ENCODE measurements at places on chromosomes 3 and 15.

DNA sequence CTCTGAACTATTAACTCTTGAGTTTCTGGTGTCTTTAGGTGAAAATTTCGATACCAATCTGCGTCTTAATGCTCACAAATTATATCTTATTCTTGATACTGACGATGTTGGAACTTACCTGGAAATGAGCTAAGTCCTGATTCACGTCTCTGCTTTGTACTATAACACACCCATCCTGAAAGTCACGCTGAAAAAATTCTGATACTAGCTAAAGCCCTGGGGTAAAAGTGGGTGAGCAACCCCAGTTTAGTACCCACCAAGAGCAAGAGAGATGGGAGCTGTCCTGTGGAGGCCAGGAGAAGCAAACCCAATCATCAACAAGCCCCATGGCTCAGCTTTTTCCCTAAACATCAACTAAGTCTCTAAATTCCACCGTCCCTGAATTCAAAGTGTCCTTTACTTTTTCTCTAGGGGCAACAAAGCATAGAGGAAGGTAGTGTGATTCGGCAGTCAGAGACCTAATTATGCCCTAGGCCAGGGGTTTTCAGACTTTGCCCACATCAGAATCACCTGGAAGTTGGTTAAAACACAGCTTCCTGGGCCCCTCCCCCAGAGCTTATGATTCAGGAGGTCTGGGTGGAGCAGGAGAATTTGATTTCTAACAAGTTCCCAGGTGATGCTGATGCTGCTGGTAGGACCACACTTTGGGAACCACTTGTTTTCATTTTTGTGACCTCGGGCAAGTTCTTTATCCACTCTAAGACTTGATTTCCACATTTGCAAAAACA lies 90.2 kb downstream of the OSBPL10 start:
- DNase-seq, result no peak

- DNase-seq, result no peak
Observed at GRCh38 chr3:119937229-119937628, 155.3 kb downstream of the NR1I2 start.

- DNase-seq, result no peak
Observed at GRCh38 chr3:116886202-116886893, 176.8 kb downstream of the TUSC7 start.

DNA sequence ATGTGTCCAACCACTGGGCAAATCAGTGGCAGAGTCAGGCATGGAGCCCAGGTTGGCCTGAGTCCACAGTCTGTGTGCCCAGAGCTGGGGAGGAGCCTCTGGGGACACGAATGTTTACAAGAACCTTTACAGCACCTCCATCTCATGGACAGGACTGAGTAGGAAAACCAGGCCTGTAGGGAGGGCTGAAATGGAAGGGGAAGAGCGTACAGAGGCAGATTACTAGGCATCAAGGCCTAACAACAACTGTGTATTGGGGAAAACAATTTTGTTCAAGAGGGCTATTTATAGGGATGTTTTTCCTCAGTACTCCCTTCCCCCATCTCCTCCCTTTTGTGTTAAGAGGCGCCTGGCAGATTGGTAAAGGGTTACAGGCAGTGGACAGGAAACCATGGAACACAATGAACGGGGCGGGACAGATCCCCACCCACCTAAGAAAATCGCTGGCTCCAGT lies 15.1 kb upstream of the ARHGAP31 start:
- no peak for DNase-seq

- DNase-seq, result no peak
Observed at GRCh38 chr15:65306551-65306950, 2.1 kb downstream of the RNU5B-1 start.

GRCh38 chr15:63322541-63322940 lies 45.1 kb downstream of the APH1B start:
- DNase-seq, result no peak

DNA sequence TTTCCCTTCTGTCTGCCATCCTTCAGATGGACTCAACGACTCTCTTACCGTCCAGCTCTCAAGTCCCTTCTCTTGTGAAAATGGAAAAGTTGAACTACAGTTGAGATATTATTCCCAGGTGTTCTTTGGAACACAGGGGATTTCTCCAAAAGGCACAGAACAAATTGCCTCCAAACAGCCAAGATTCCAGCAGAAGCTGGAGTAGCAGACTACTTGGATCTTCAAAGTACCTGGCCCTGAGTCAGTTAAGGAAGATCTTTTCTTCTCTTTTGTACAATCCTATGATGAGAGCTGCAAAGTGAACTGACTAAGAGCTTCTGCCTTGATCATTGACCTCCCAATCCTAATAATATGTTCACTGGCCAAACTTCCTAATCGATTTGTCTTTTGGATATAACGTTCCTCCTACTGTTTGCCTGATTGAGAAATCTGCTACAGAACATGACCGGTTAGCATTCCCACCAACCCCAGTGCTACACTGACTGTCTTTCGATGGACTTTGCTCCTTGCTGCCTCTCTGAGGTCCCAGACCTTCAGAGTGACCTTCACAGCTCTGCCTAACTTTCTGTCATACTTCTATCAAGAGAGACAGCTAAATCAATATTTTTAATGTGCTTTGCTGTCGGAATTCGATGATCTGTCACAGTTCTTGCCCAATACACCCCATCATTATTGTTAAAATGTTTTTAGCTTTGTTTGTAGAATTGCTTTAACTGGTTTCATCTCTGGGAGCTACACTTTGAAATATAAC lies 21.9 kb downstream of the PAQR9 start:
- DNase-seq, result no peak

GRCh38 chr15:63504979-63505841 lies 817 bp downstream of the USP3 start:
- no peak for DNase-seq

- DNase-seq, result no peak
Observed at GRCh38 chr15:57549935-57550334, 41.8 kb upstream of the MYZAP start.

DNA sequence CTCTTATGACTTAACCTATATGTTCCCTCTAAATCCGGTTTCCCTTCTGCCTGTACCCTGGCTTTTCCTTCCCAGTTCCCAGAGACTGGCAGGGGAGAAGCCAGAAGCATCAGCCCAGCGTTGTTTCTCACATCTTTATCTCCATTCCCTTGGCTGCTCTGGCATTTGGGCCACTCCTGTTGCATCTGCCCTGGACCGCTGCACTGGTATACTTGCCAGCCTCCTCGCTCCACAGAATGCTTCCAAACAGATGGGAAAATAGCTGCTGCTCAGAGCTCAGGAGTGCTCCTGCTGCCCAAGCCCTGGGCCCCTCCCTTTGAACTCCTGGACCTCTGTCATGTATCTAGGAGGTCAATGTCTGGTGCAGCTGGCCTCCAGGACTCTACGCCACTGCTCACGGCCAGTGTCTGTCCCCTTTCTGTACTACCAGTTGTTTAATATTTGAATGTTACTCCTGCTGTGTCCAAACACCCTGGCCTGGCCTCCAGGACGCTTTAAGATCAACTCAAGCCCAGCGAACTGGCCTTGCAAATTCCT lies 6.8 kb downstream of the SPINT1 start:
- no peak for DNase-seq

DNA sequence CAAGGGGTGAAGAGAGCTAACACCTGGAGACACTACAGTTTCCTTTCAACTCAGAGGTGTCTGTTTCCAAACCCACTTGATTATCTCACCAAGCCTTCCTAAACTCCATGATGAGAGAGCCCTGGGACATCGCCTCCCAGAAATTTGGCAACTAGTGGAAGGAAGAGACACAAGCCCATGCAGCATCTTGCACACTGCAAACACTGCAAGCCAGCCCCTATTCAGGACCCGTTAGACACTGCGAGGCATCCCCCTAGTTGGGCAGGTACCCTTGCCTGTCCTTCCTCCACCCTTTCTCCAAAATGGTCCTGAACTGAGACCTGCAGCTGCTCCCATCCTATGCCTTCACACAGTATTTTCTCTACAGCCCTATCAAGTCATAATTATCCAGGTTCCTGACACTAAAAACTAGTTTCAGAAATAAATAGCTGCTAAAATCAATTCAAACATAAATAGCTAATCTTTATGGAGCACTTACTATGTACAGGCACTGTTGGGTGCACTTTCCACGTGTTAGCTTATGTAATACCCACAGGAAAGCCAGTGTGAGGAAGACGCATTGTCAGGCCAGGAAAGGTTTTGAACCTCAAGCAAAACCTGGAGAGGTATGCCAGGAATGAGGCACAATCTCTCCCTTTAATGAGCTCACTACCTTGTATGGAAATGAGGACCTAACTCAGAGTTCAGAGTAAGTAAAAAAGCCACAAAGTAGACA lies 2.8 kb downstream of the MAGI1 start:
- DNase-seq, result no peak

DNA sequence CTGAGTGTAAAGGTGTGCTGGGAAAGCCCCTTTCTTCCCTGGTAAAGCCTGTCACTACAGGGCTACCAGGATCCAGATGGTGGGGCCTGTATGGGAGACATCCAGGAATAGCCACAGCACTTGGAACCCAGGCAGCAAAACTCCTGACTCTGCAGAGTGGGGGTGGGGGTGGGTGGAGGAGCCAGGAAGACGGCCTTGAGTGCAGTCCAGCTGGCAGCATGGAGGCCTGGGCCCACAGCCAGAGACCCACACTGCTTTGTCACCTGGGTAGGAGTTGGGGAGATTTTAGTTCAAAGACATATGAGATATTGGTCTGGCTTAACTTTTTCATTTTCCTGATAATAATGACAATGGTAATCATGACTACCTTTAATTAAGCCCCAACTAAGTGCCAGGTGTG lies 116.7 kb upstream of the MRPS22 start:
- DNase-seq, result no peak

- no peak for DNase-seq
Observed at GRCh38 chr15:65088643-65089021, 12.1 kb downstream of the KBTBD13 start.

DNA sequence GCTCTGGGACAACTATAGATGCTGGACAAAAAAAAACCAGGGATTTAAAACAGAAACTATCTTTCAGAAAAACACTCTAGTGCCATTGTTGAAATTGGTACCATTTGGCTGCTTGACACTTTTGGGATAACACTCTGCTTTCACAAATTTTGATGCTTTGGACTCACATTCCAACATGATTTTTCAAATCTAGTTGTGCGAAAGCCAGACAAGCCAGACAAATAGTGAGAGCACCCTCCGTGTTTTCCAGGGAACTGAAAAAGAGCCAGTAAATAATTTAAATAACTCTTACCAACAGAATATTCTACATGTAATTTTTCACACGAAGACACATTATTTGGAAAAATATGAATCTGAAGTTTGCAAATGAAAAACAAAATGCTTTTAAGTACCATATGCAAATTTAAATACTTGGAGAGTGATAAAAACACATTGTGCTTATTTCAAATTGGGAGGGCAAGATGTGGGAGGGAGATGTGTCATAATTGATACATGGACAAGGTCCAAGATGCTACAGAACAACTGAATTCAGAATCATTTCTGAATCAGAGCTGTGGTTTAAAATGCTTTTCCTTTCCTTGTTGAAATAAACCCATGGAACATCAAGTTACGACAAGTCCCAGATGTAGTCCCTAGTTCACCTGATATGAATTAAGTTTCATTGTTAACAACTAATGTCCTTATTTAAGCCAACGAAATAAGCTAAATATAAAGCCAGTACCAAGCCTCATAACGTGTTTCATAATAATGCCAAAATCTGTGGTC lies 144.2 kb upstream of the SOX2 start:
- no peak for DNase-seq

- DNase-seq, result no peak
Observed at GRCh38 chr3:15948388-15948787, 150.6 kb upstream of the ANKRD28 start.

- DNase-seq, result no peak
Observed at GRCh38 chr15:73965094-73965757, 26.9 kb downstream of the STOML1 start.

DNA sequence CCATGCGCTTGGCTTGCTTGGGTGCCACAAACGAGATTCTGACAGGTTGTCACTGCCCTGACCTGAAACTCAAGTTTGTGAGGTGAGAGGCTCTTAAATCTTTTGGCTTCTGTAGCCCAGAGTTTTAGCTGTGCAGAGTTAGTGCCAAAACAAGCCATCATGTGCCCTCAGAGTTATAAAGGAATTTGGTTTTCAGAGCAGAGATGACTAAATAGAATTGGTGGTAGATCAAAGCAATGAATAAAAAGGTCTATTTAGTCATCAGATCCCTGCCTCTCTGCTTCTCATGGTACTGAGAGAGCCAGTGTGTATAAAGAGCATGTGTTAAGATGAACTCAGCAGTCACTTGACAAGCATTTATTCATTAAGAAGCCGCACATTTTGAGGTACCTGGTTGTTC lies 207.5 kb upstream of the DPH6 start:
- DNase-seq, result no peak

DNA sequence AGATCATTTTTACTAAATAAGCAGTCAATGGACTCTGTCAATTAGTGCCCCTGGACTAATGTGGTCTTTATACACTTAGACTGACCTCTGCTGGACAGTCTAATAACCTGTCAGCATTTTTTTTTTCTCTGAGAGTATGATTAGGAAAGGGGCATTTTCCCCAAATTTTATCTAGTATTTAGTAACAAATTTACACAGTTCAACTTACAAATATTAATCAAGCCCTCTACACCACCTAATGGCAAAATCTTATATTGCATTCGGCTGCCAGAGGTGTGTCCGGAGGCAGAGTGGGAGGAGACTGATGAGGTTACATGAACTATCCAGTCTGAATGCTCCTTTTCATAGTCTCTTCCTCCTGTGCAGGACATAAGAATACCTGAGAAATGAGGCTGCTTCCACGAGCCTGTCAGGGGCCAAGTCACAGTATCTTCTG lies 36.0 kb upstream of the COLQ start:
- DNase-seq, result peak; percentile 22

DNA sequence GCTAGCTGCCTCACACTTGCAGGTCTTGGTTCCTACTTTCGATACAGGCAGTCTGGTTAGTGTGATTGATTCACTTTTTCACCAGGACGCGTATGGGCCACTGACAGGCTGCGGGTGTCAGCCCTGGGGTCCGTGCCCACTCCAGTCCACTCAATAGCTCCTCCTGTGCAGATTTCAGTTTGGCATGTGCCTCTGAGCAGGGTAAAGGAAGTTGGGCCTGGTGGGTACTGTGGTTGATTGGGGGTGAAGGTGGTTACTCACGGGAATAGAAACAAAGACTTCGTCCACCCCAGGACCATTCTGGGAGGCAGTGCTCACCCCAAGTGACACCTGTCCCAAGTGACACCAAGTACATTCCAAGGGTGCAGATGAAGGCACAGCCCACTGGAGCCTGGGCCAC lies 62.3 kb downstream of the EPHB1 start:
- DNase-seq, result no peak

- no peak for DNase-seq
Observed at GRCh38 chr3:31495971-31496665, 36.6 kb upstream of the STT3B start.

- DNase-seq, result no peak
Observed at GRCh38 chr3:41188306-41188705, 11.0 kb upstream of the CTNNB1 start.

GRCh38 chr3:102712896-102713295 lies 278.1 kb downstream of the ZPLD1 start:
- no peak for DNase-seq

GRCh38 chr3:132006605-132007204 lies 28.1 kb downstream of the CPNE4 start:
- no peak for DNase-seq

DNA sequence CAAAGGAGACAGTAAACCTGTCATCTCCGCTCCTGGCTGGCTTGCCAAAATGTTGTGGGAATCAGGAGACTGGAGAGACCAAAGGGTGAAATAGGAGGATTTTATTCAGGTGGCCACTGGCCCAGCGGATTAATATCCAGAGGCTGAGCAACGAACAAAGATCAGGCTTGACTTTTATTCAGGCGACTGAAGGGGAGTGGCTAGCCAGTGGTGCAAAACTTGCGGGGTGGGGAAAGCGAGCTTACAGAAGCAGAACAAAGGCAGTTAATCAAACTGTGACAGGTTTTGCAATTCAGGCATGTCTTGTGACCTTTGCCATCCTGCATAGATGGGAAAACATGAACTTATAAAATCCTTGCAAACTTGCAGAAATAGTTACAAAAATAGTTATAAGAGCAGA lies 19.8 kb upstream of the ACAD9 start:
- no peak for DNase-seq

All from stimulated activated CD8-positive, alpha-beta memory T cell treated with anti-CD3 and anti-CD28 coated beads, Interleukin-7, amount 100 ng/mL, for 1 hour (primary cell).